ENCODE measurements at places on chromosomes 7 and 10.
A peak's percentile ranks its signal among the peaks of the same experiment; 100 is the strongest.

- DNase-seq = peak; percentile 45
These were observed 111.7 kb upstream of the CDK13 start for GRCh38 chr7:39838326-39838725.

DNA sequence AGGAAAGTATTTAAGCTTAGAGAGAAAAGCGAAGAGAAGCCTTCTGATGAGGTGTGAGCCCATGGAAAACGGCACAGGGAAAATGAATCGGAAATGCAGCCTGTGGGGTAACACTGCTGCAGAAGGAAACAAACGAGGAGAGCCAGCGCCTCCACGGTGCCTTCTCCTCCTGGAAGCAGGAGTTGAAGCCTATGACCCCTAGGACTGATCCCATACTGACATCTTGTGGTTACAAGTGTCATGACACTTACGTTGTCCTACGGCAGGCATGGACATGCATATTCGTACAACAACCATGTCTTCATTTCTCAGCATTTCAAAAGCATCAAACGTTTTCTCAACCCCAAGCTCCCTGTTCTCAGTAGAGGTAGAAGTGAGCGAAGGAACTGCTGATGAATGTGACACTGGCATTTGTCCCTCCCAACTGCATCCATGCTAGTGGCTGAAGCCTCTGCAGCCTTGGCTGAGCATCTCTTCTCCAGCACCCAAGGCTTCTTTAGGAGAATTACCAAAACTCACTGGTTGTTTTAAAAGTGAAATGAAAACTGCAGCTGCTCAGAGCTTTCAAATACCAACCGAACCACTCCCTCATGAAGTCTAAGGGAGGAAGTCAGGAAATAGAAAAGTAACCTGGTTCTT is 160.2 kb downstream of the JAZF1 start:
- peak; percentile 88 for DNase-seq

GRCh38 chr7:124689931-124690330 is 75.7 kb downstream of the GPR37 start:
- no peak for DNase-seq

DNA sequence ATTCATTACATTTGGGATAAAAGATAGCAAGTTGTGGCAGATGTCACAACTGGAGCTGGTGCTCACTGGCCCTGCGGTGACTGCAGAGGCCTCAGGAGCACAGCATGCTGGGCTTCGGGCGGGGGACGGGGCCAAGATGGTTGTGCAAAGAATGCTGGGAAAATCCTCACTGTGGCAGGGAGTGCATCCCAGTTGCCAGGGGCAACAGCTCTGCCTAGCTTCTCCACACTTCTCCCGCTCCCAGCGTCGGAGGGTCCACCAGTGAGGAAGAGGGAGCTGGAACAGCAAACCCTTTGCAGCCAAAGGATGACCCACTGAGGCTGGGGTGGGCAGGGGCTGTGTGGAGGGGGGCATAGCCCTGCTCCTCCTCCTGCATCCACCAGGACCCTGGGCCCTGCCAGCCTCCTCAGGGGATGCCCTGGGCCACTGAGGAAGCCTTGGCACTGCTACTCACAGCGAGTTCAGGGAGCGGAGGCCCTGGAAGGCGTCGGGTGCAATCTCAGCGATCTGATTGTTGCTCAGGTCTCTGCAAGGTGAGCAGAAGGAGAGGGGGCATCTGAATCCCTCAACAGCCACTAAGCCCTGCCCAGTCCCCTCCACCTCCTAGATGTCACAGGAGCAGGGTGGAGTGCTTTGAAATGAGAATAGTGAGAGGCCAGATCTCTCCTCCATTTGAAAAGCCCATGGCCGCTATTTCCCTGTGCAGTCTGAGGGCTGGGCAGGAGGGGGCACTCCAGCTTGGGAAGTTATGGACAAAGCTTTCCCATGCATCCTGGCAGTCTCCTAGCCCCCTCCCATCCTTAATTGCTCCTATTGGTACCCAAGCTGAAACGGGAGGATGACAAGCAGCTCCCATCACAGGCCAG is 126.5 kb downstream of the SLIT1 start:
- DNase-seq = no peak

DNA sequence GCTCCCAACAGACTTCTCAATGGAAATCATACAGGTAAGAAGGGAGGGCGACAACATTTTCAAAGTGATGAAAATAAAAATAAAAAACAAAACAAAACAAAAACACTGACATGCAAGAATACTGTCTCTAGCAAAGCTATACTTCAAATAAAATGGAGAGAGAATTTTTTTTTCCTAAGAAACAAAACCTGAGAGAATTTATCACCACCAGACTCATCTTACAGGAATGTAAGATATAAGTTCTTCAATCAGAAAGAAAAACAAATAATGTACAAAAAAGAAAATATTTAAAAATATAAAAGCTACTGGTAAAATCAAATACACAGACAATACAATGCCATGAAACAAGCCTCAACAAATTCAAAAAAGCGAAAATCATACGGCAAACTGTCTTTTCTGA is 113.2 kb downstream of the NRBF2 start:
- DNase-seq = no peak

GRCh38 chr7:72919256-72919775 is 5.6 kb upstream of the POM121 start:
- DNase-seq = peak; percentile 21

GRCh38 chr7:50317697-50318669 is 13.5 kb downstream of the IKZF1 start:
- DNase-seq = no peak

DNA sequence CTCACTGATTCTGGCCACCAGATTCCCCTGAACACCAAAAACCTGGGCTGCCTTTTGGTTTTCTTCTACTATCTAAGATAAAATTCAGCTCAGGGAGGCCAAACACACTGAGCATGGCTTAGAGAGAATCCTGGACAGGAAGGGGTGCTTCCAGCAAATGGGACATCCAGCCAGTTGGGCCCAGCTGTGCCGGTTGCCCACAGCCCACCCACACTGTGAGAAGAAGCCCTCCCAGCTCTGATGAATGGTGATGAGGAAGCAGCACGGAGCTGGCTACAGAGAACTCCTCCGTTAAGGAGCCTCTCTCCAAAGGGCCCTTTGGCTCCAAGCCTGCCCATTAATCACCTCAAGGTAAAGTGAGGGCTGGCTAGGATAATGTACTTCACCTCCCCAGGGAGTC is 15.9 kb downstream of the LRRC18 start:
- no peak for DNase-seq

- DNase-seq = no peak
These were observed 321.4 kb downstream of the CDK14 start for GRCh38 chr7:90917539-90917938.

- no peak for DNase-seq
These were observed 350 bp upstream of the ZNF37A start for GRCh38 chr10:38093816-38094157.

- no peak for DNase-seq
These were observed 15.6 kb downstream of the CXCL12 start for GRCh38 chr10:44369296-44369695.

DNA sequence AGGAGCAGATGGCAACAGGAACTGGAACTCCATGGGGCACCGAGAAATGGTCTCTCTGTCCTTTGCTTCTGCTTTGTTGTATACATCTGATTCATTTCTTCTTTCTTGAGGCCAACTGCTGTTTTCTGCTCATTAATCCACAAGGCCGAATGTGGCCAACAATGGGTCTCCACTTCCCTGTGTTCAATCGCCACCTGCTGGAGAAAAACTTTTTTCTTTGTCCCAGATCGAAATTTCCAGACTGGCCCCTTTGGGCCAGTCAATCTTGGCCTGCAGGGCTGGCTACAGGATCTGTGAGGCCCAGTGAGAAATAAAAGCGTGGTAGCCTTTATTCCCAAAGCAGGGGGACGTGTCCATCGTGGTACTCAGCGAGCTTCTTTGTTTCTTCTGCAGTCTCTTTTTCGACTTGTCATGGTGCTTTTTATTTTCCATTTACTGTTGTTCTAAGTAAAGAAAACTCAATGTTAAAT is 58.8 kb downstream of the PARP12 start:
- DNase-seq = peak; percentile 76

- peak; percentile 72 for DNase-seq
These were observed 44.5 kb downstream of the ICA1 start for GRCh38 chr7:8217200-8218068.

DNA sequence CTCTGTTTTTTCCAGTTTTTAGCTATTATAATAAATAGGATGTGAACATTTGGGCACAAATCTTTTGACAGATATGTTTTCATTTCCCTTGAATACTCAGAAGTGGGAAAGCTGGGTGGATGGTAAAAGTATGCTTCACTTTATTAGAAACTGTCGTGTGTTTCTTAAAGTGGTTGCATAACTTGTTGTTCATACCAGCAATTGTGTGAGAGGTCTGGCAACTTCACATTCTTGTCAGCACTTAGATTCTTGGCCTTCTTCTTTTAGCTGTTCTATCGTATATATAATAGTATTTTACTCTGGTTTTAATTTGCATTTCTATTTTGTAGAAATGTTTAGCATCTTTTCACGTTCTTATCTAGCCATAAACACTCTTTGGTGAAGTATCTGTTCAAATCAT is 894.4 kb downstream of the KCNMA1 start:
- no peak for DNase-seq

DNA sequence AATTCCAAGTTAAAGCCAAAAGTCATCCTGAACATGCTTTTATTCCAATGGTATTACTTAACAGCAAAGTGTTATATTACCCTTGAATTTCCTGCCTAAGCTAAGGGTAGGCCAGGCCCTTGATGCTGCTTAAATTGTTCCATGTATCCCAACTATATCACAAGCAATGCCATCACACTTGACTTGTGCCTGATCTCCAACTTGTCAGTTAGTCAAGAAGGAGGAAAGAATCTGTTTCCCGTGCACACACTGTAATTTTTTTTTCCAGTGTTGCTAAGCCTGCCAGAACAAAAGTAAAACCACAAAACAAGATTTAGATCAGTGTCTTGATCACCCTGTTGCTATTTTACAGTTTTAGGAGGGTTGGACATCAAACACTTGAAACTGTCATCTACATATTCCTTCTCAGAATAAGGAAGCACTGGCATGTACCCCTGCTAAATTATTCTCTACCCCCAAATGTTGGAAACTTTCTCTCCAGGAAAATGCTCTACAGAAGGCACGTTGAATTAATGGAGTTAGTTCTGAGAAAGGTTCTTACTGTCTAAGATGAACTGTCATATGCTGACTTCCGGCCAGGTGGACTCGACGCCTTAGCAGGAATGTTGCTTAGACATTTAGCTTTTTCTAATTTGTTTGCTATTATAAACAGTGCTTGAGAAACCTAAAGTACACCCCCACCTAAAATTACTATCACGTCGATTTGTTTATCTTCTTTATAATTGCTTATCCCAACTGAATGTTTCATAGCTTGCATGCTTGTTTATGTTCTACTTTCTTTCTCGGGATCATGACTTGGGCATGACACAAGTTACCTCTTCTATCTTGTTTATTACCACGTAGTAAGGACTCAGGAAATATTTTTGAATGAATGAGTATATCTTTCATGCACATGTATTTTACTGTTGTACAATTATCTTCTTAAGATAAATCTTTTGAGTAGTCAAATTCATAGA is 105.5 kb upstream of the ZNF438 start:
- DNase-seq = peak; percentile 31

DNA sequence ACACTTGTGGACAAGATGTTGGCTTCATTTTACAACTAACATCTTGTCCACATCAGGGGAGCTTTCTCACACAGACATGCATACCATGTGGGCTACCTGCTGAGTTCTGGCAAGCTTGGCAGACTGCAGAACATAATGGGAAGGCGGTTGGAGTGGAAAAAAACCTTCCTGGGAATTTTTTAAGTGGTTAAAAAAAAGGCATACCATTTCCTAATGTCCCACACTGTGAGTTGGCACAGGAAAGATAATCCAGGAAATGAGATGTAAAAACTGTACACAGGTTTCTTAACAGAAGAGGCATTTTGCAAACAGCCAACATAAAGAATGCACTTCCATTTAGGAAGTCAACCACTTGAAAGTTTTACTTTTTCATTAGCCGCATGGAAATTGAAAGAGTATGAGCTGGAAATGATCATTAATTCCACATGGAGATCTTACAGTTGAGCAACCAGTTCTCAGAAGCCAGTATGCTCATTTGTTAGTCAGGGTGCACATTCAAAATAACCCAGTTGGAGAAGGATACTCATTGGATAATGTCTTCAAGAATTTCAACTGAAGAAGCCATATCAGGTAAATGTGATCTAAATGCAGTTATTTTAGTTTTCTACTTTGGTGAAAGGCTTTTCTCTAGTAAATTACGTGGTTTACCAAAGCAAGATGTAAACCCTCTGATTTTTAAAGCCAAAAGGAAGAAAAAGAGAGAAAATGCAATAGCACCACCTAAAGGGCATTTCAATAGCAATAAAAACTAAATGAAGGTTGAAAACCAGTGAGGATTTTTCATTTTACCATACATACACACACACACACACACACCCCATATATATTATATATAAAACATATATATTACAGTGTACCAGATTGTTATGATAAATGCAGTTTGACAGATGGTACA is 194.0 kb downstream of the TAX1BP1 start:
- DNase-seq = no peak

DNA sequence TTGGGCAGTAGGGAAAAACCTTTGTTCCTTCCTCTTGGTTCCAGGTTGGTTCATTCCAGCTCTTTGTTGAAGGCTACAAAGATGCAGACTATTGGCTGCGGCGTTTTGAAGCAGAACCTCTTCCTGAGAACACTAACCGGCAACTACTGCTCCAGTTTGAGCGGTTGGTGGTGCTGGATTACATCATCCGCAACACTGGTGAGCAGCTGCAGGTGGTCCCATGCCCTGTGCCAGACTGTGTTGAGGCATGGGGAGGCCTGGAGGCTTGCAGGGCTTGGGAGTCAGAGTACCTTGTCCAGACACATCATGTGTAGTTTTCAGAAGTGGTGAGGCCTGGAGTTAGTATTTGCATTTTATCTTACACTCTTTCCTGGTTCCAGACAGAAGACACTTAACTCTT is 16.3 kb downstream of the PI4K2A start:
- no peak for DNase-seq

GRCh38 chr10:72729528-72729927 is 37.6 kb downstream of the MCU start:
- no peak for DNase-seq

GRCh38 chr7:22129166-22129565 is 183.5 kb upstream of the CDCA7L start:
- no peak for DNase-seq

DNA sequence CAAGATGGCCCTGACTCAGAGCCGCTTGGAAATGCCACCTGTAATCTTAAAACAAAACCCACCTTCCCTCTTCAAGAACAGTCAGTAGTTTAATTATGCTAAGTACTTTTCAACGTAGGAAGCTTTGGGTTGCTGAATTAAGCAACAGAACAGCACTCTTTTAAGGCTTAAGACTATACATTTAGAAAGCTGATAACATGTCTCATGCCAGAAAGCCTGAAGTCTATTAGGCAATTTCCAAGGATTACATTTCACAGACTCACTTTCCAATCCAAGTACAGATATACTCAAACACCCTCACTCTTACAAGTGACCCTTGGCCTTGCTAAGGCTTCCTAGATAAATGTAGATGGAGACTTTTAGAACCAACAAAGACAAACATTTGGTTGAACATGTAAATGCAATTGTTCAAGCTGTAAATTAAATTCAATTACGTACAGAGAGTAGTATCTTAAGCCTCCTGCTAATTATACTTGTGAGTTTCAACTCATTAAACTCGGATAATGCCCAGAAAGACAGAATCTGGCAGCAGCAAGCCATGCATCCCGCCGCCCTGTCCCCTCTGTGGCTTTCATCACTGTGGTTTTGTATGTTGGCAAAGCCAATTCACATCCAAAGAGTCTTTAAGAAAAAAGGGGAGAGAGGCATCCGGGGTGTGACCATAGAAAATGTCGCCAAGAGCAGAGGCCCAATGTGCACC is 283.1 kb upstream of the NRP1 start:
- DNase-seq = no peak

Measured in LHCN-M2 (cell line).